ENCODE measurements at places on chromosomes 3 and 15. TPM values are rescaled to one million over a fixed set of nuclear protein-coding genes. Genes with fewer than 3 reads are reported as not detected.

DNA sequence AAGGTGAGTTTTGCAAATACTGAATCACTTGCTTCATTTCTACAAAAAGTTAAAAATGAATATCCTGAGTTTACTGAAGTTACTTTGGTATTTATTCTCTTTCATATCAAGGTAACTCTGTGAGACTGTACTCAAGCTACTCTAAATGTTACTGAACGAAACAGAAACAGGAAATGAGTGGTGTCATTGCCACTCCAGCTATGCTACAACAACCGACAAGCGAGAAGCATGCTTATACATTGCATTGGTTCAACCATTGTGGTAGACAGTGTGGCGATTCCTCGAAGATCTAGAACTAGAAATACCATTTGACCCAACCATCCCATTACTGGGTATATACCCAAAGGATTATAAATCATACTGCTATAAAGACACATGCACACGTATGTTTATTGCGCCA is 313.2 kb upstream of the THBS1 start:
- no peak overlapping the region for H3K4me3 ChIP-seq
- DNase-seq: peak; percentile 73
- H3K27me3 ChIP-seq: peaks cover 7% of the 10 kb centered on the region
- H3K36me3 ChIP-seq: no peaks in the 10 kb centered on the region
- H3K4me1 ChIP-seq: peaks cover 5% of the 10 kb centered on the region
- H3K27ac ChIP-seq: no peak overlapping the region

- no peak for DNase-seq
- H3K27me3 ChIP-seq: peaks cover 74% of the 10 kb centered on the region
- peaks cover 13% of the 10 kb centered on the region for H3K4me1 ChIP-seq
- H3K27ac ChIP-seq: no peak overlapping the region
- H3K36me3 ChIP-seq: no peaks in the 10 kb centered on the region
Measured at GRCh38 chr3:142962520-142963233, 797 bp downstream of the PAQR9 start.

DNA sequence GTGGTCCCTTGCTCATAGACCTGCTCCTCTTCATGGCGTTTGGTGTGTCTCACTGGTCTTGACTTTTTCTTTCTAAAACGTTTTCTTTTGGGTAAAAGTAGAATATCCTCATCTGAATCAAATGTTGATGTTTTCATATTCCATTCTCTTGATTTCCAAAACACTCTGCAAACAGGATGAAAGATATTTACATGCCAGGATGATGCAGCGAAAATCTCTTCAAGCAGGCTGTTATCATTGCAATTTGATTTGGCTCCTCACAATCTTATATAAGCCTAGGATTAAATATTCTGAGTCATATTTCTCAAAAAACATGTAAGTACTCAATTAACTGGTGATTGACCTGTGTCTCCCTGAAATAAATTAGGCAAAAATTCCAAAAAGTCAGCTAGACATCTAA is 10.1 kb downstream of the PP2D1 start:
- DNase-seq: no peak
- no peak overlapping the region for H3K27ac ChIP-seq
- H3K4me3 ChIP-seq: no peak overlapping the region
- H3K27me3 ChIP-seq: no peaks in the 10 kb centered on the region
- H3K4me1 ChIP-seq: no peaks in the 10 kb centered on the region
- H3K36me3 ChIP-seq: no peaks in the 10 kb centered on the region

DNA sequence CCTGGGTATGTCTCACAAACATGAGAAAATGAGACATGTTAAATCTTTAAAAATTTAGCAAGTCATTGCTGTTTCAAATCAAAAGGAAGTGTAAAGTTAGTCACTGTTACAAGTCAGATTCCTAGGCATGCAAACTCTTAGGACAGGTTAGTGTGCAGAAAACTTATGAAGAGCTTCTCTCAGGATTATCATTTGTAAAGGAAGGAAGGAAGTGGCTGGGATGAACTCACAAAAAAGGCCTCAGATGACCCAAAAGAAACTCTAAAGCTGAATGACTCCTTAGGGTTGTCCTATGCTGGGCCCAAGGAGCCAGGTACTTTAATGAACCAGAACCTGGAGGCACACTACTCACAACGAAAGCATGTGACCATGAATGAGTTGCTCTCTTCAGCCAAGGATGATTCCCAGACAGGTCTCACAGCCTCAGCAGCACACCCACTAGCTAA is 25.0 kb downstream of the MSL2 start:
- no peaks in the 10 kb centered on the region for H3K36me3 ChIP-seq
- peaks cover 22% of the 10 kb centered on the region for H3K4me1 ChIP-seq
- H3K4me3 ChIP-seq: no peak overlapping the region
- H3K27ac ChIP-seq: peak overlapping the region; percentile 79

CNTN4 gene
- not detected for polyA plus RNA-seq

Measured in CD14-positive monocyte (primary cell).